Activated CD4-positive, alpha-beta memory T cell treated with anti-CD3 and anti-CD28 coated beads for 36 hours (primary cell): ENCODE measurements at places on chromosomes 16 and 17. TPM values are rescaled to one million over a fixed set of nuclear protein-coding genes. Genes with fewer than 3 reads are reported as not detected.

GRCh38 chr16:11452298-11452697, 107.0 kb downstream of the RMI2 start:
- no peak for DNase-seq

DNA sequence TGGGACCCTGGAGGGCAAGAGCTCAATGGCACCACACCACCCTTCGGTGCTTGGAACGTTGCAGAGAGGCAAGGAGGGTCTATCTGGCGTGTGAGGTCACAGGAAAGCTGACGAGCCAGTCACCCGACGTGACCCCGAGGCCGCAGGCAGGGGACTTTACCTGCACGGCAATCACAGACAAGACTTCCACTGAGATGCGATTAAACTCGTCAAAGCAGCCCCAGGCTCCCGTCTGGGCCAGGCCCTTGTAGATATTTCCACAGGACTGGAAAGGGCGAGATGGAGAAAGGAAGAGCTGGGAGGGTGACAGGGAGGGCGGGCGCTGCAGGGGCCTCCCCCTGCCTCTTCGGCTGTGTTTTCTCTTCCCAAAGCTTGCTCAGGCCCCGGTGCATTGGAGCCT, 78.3 kb downstream of the DNAH17 start:
- DNase-seq = no peak

DNA sequence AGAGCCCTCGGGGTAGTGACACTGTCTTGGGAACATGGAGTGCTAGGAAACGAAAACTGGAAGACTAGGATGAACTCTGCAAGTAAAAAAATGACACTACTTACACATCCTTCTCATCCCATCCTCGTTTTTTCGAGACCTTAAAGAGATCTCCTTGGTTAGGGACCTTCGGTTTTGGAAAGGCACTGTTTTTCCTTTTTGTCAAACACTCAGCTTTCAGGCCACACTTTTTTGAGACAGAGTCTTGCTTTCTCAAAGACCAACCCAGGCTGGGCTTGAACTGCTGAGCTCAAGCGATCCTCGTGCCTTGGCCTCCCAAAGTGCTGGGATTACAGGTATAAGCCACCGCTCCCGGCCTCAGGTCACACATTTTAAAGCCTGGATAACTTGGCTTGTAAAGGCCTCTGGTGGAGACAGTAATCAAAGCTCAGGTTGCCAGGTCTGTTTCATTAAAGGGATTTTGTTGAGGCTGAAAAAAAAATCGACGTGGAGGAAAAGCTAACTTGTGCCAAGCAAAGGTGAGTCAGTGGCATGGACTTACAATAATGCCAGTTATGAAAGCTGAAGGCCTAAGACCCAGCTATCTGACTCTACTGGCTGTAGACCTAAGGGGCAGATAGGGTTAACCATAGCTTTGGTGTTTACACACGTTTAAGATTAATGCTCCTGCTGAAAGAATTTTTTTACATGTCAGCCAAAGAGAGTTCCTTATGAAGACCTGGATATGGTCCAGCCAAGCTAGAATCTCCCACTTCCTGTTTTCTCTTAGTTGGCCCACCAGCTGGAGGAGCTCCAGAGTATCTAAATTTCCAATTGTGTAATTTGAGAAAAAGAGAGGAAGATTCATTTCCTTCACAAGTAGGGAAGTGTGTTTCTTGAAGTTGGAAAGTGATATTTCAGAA, 823 bp downstream of the NBR1 start:
- DNase-seq = peak; percentile 21

TBC1D3K gene
- not detected for total RNA-seq

- DNase-seq = no peak
These were observed 581.7 kb downstream of the KCNJ2 start for GRCh38 chr17:70750983-70751382.

KRTAP4-5 gene
- total RNA-seq = not detected

GRCh38 chr17:77308861-77309726, 168.3 kb downstream of the SEC14L1 start:
- no peak for DNase-seq
